ENCODE measurements at places on chromosomes 4 and X. TPM values are rescaled to one million over a fixed set of nuclear protein-coding genes. Genes with fewer than 3 reads are reported as not detected.

The DCUN1D4 gene
- 44.8 TPM for total RNA-seq

The ATP5ME gene
- 161 TPM for total RNA-seq

The BMPR1B gene
- 2.0 TPM for total RNA-seq

The G6PD gene
- 89.8 TPM for total RNA-seq

The GRIPAP1 gene
- 48.0 TPM for total RNA-seq

The DCAF4L1 gene
- 2.5 TPM for total RNA-seq

The FANCB gene
- 3.9 TPM for total RNA-seq

The MUC7 gene
- total RNA-seq = not detected

The UGT8 gene
- 6.6 TPM for total RNA-seq

The OSTC gene
- total RNA-seq = 57.4 TPM

The PPARGC1A gene
- 7.3 TPM for total RNA-seq

The CHM gene
- 26.1 TPM for total RNA-seq

The GAB3 gene
- total RNA-seq = 32.2 TPM

The NLRP2B gene
- total RNA-seq = 0.18 TPM

The APELA gene
- total RNA-seq = not detected

The PRR32 gene
- total RNA-seq = not detected

The AKAP4 gene
- not detected for total RNA-seq

The AVPR2 gene
- total RNA-seq = not detected

The SUPT20HL2 gene
- total RNA-seq = not detected

The MAMLD1 gene
- 2.8 TPM for total RNA-seq
